Hepatic stellate cell (primary cell): ENCODE measurements at places on chromosomes 1 and 21.

DNA sequence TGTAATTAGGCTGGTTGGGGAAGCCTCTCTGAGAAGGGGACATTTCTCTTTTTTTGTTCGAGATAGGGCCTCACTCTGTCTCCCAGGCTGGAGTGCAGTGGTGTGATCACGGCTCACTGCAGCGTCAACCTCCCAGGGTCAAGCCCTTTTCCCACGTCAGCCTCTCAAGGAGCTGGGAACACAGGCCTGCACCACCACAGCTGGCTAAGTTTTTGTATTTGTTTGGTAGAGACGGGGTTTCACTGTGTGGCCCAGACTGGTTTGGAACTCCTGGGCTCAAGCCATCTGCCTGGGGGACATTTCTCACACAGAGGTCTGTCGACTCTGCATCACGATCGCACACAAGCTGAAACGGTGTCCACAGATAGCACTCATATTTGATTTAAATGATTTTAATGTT is 39.7 kb downstream of the HUNK start:
- DNase-seq: no peak

GRCh38 chr1:167298325-167298724 is 77.6 kb downstream of the POU2F1 start:
- no peak for DNase-seq

- peak; percentile 69 for DNase-seq
Measured at GRCh38 chr1:216600730-216601609, 122.3 kb downstream of the ESRRG start.

GRCh38 chr1:221921936-221922335 is 180.0 kb upstream of the DUSP10 start:
- DNase-seq: no peak

GRCh38 chr1:247386687-247387086 is 29.3 kb upstream of the NLRP3 start:
- no peak for DNase-seq

GRCh38 chr1:84859866-84860265 is 33.1 kb downstream of the LPAR3 start:
- no peak for DNase-seq

DNA sequence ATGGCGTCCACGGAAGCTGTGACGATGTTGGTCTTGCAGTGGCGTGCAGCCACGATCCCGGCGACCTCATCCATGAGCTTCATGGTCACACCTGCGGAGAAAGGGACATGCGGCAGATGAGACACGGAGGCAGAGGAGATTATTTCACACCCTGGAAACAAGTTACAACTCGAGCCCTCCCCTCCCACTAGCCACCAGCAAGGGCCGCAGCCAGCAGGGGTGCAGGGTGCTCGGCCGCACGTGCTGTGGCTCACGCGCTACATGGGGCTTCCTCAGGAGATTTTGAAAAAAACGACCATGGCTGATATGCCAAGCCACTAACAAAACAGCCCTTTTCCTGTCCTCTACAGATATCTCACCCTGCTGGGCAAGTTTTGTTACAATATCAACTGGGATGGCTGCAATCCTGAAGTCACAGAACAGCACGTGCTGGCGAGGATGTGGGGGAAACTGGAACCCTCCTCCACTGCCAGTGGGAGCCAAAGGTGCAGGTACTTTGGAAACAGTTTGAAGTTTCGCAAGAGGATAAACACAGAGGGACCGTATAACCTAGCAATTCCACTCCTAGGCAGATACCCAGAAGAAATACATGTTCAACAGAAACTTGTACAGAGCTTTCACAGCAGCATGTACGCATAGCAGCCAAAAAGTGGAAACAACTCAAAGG is 34.1 kb upstream of the GPR153 start:
- DNase-seq: no peak

- DNase-seq: no peak
Measured at GRCh38 chr1:64499966-64500365, 30.0 kb downstream of the CACHD1 start.

DNA sequence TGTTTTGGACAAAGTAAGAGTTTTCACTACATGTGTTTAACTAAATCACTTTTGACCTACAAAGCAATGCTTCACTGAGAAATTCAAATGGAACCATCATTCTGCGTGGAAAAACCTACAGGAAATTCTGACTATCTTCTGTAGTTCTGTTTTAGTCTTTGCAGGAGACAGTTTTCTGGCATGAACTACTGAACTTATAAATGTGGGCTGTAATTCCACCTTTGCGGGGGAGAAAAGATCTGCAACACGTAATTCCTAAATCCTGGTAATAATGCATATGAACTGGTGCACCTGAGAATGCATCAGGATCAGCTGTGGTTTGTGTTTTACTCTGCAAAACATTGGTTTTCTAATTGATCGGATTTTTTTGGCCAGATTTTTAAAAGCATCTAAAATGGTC is 106.0 kb downstream of the VPS13D start:
- DNase-seq: no peak

DNA sequence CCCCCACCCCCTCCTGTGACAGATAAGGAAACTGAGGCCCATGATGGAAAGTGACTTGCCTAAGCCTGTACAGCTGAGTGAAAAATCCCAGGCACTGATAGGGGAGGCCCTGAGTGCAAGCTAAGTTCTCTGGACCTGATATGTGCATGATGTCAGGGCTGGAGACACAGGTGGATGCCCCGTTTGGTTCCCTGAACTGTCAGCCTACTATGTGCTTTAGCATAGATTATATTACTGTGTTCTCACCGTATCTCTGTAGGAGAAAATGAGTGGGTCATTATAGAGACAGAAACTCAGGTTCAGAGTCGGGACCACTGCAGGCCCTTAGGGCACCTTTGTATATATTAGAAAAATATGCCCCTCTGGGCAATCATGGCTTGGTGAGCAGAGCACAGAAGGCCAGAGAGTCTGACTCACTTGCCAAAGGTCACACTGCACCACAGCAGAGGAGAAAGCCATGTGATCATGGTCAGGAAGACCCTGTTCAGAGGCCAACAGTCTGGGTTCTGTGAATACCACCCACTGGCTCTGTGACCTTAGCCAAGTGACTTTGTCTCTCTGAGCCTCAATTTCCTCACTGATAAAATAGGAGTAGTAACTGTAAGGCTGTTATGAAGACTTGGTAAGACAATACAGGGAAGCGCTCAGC is 145.8 kb upstream of the WNT4 start:
- DNase-seq: no peak

DNA sequence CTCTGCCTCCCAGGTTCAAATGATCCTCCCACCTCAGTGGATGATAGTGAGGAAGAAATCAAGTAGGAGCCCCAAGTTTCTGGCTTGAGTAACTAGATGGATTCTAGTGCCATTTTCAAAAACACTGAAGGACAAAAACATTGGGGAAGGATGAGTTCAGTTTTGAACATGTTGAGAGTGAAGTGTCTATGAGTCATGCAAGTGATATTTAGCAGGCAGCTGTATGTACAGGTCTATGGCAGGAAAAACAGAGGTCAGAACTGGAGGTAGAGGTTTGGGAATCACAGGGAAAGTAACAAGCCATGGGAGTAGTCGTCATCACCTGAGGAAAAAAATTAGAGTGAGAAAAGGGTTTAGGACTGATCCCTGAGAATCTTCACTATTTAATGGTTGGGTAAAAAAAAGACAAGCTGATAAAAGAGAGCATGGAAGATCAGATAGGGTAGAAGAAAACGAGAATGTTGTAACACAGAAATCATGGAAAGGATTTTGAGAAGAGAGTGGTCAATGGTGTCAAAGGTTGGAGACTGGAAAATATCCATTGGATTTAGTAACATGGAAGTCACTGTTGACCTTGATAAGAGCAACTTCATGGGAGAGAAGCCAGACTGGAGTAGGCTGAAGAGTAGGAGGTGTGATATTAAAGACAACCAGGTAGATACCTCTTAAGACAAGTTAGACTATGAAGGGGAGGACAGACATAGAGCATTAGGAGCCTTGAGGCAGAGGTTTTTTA is 53.1 kb downstream of the DIPK1A start:
- no peak for DNase-seq

DNA sequence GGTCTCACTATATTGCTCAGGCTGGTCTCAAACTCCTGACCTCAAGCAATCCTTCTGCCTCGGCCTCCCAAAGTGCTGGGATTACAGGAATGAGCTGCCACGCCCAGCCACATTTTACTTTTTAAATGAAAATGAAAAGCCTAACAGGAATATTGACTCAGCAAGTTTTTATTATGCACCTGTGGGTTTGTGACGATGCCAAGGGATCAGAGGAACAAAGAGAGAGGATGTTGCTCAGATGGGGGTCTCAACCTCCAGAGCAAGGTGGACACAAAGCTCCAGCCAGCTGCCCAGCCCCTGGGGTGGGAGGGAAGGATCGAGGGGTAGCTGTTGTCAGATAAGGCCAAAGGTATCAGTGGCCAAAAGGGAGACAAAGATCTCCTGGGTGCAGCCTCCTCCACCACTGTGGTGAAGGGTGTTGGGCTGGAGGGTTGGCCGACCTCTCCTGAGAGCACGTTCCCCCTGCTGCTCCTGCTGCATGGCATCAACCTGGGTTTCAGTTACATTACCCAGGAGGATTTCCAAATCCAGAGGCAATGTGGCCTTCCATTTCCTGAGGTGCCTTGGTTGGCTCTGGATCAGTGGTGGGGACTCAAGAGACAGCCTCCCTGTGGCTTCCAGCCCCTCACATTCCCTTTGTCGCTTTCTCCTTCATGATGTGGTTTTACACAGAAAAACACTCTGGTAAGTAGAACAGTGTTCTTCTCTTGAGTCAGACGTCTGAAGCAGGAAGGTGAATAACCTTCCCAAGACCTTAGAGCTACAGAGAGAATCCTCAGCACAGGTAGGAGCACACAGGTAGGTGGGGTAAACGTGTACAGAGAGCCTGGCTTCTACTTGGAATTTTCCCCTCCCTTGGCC is 34.2 kb downstream of the ZNF496 start:
- no peak for DNase-seq

GRCh38 chr21:46567348-46567747 is 37.5 kb downstream of the S100B start:
- DNase-seq: no peak

- DNase-seq: peak; percentile 7
Measured at GRCh38 chr1:172040466-172040865, 199.2 kb downstream of the DNM3 start.

- no peak for DNase-seq
Measured at GRCh38 chr1:33350611-33351280, 29.8 kb upstream of the A3GALT2 start.

GRCh38 chr1:245173446-245174211 is 18.8 kb downstream of the KIF26B start:
- no peak for DNase-seq

- no peak for DNase-seq
Measured at GRCh38 chr1:25430967-25431881, 527 bp downstream of the MACO1 start.

GRCh38 chr1:94754095-94754494 is 66.1 kb upstream of the SLC44A3 start:
- no peak for DNase-seq

DNA sequence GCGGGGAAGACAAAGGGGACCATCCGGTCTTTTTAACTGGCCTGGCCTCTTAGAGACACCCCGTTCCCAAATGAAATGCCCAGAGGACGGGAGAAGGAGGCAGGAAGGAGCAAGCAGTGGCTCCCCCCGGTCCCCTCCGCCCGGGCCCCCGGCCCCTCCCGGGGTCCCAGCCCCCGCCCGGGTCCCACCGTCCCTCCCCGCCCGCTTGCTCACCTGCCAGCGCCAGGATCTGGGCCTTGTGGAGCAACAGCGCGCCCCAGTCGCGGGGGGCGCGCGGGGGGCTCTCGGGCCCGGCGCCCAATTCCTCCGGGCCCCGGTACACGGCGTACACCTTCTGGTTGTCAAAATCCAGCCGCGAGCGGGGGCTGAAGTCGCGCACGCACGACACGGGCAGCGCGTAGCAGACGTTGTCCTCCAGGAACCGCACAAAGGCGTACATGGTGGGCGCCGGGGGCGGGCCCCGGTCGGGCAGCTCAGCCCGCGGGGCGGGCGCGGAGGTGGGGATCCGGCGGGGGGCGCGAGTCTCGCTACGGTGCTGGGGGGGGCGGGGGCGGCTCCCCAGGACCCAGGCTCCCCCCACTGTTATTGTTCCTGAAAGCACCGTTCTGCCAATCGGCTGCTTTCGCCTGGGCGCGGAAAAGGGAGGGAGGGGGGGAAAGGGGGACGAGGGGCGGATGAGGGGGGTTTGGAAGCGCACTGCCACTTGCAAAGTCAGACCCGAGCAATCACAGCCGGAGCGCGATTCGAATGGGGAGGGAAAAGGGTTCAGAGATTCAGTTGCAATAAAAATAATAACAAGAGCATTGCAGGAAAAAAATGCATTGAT is at the start of gene BEND5:
Gene BEND5, minus strand, starts transcription at position 499 of the 826 bp plus-strand sequence. Its CDS starts 60 bp downstream, at position 439.
- no peak for DNase-seq

DNA sequence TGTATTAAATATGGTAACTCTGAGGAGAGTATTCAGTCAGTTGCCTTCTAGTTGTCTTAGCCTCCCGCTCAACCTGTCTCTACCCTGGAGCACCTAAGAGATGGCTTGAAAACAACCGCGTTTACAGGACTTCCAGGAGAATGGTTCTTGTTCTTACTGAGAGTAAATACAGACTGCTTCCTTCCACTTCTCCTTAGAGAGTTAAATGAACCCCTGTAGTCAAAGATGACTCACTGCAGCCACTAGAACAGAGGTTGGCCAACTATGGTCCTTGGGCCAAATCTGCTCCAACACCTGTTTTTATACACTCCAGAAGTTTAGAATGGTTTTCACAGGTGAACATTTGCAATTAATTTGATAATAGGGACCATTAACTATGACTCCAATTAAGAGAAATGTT is 60.1 kb upstream of the ASB17 start:
- no peak for DNase-seq

DNA sequence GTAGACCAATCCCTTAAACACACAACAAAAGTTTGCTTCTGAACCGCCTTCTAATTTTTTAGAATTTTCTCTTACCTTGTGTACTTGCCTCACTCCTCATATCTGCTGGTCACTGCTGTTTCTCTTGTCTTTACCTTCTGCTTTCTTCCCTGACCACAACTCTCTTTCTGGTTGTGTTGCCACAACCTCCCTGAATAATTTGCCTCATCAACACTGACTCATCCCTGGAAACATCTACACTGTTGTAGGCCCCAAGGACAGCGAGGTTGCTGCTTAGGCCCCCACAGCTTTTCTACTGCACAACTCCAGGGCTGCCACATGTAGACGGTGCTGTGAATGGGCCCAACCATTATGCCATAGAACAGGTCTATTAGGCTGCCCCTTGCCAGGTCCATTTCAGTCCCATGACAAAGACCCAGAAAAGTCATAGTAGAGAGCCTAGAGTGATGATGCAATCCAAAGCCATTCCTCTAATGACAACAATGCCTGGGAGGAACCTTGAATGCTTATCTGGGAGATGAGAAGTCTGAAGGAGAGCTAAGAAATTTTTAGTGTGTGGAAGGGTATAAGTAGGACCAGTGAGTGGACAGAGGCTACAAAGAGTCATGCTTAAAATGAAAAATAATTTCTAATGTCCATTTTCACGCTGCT is 36.6 kb upstream of the LCE5A start:
- no peak for DNase-seq

GRCh38 chr21:35120631-35121180 is 71.6 kb upstream of the RUNX1 start:
- DNase-seq: no peak

- no peak for DNase-seq
Measured at GRCh38 chr1:8096105-8097011, 70.2 kb upstream of the ERRFI1 start.

GRCh38 chr1:101030881-101031280 is 5.3 kb upstream of the DPH5 start:
- no peak for DNase-seq

GRCh38 chr1:2799811-2800663 is 1.5 kb downstream of the TTC34 start:
- no peak for DNase-seq
